GM23248 (cell line): ENCODE measurements at places on chromosomes 6 and 20. TPM values are rescaled to one million over a fixed set of nuclear protein-coding genes. Genes with fewer than 3 reads are reported as not detected.

Gene MCM9
- 3.2 and 7.3 TPM in 2 replicates for total RNA-seq

GRCh38 chr6:144248003-144248402 lies 37.1 kb upstream of the UTRN start:
- H3K4me1 ChIP-seq = peaks cover 37% of the 10 kb centered on the region
- no peaks in the 10 kb centered on the region for H3K36me3 ChIP-seq
- no peaks in the 10 kb centered on the region for H3K27me3 ChIP-seq
- peak; percentile 68 for DNase-seq
- peak overlapping the region; percentile 93 for H3K27ac ChIP-seq

Gene MYCT1
- under 0.01 and 0.11 TPM in 2 replicates for total RNA-seq

DNA sequence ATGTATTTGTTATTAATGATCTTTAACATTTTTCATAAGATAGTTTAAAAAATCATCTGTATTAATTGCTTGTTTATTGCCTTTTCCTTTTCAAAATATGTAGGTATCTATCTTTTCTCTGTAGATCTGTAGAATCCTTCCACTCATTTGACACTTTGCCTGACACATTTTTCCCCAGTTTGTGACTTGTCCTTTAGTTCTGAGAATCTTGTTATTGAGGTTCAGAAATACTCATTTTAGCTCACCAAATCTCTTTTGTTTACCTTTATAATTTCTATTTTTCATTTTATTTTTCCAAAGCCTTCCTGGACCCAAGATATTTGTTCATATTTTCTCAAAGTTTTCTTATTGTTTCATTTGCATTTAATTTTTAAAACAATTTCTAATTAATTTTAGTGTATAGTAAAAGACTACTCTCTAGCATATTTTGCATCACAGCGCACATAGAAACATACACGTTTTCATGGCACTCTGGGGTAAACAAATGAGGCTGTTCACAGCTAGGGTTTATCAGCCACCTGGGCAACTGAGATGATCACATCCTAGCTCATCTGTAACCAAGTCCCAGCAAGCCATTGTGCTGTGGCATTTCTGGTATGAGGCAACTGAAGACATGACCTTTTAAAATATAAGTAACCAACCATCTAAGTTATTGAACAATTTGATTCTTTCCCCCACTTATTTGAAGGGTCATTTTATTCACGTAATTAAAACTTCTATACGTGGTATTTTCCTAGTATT lies 275.7 kb downstream of the ADGB start:
- peaks cover 10% of the 10 kb centered on the region for H3K4me1 ChIP-seq
- no peak for DNase-seq
- no peaks in the 10 kb centered on the region for H3K36me3 ChIP-seq
- H3K27me3 ChIP-seq = no peaks in the 10 kb centered on the region
- H3K27ac ChIP-seq = no peak overlapping the region
- no peak overlapping the region for H3K4me3 ChIP-seq

Gene DACT2
- not detected in 2 replicates for total RNA-seq

DNA sequence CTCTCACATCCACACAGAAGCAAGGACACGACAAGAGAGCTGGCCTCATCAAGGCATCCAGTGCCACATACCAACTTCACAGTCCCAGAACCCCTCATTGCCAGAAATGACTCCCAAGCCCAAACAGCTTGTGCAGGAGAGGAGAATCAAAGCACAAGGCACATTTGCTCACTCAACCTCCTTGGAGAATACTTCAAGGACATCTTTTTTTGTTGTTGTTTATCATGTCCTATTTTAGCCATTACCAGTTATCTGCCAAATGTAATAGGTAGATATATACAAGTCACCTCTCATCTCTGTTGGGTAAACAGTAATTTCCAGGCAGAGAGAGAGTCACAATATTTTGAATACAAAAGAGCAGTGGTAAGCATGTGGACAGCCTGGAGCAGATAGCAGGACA lies 47.8 kb downstream of the RTN4IP1 start:
- 0 out of 2 replicates have a peak, but pooled peaks cover 3% of the 10 kb centered on the region for H3K4me1 ChIP-seq
- H3K27ac ChIP-seq = no peak overlapping the region
- H3K36me3 ChIP-seq = no peaks in the 10 kb centered on the region
- H3K4me3 ChIP-seq = no peak overlapping the region
- no peaks in the 10 kb centered on the region for H3K27me3 ChIP-seq

DNA sequence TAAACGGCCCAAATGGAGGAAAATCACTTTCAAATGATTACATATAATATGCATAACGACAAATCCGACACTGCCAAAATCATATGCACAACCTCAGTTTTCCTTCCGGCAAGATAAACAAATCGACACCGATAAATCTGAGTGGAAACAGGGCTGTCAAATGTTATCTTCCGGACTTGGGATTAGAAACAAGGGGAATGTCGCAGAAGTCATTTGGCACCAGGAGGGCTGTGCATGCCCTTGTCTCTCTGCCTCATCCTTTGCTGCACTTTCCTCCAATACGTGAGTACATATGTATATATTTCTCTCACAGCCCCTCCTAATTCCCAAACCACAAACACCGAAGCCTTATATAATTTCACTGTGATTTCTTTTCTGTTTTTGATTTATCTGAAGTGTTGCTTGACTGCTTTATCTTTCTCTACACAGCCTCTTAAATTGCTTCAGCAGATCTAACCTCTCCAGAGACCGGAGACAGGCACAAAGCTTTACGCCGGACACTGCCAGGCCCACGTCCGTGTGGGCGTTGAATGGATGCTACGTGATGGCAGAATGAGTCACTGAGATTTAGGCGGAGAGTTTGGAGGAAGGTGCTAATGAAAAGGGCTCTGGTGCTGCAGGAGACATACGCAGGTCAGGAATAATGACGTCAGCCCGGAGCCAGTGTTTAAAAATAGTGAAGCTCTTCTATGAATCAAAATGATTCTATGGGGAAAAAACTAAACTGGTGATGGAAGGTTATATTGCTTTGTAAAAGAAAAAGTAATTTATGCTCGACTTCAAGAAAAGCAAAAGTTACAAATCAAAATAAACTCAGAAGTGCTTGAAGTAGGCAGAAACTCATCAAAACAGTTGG lies 21.0 kb upstream of the PRELID3B start:
- no peak overlapping the region for H3K27ac ChIP-seq
- H3K27me3 ChIP-seq = peaks cover 24% of the 10 kb centered on the region; the same call in 1 of the 2 replicates
- H3K36me3 ChIP-seq = no peaks in the 10 kb centered on the region
- no peak overlapping the region for H3K4me3 ChIP-seq
- peak; percentile 40 for DNase-seq
- H3K4me1 ChIP-seq = 0 out of 2 replicates have a peak, but pooled peaks cover 5% of the 10 kb centered on the region

GRCh38 chr20:57724610-57725405 lies 15.0 kb upstream of the PMEPA1 start:
- H3K4me1 ChIP-seq = no peaks in the 10 kb centered on the region
- no peak overlapping the region for H3K27ac ChIP-seq
- H3K27me3 ChIP-seq = peaks cover 24% of the 10 kb centered on the region
- H3K4me3 ChIP-seq = no peak overlapping the region
- no peak for DNase-seq

Gene RBPJL
- not detected in 2 replicates for total RNA-seq

Gene PEX6
- 44.2 and 51.1 TPM in 2 replicates for total RNA-seq

Gene MDC1
- total RNA-seq = 4.9 and 6.6 TPM in 2 replicates

- H3K36me3 ChIP-seq = peaks cover under 1% of the 10 kb centered on the region; the same call in 1 of the 2 replicates
- H3K4me3 ChIP-seq = no peak overlapping the region
- no peaks in the 10 kb centered on the region for H3K27me3 ChIP-seq
- peak; percentile 80 for DNase-seq
Observed at GRCh38 chr20:31569163-31570020, 35.7 kb upstream of the ID1 start.

DNA sequence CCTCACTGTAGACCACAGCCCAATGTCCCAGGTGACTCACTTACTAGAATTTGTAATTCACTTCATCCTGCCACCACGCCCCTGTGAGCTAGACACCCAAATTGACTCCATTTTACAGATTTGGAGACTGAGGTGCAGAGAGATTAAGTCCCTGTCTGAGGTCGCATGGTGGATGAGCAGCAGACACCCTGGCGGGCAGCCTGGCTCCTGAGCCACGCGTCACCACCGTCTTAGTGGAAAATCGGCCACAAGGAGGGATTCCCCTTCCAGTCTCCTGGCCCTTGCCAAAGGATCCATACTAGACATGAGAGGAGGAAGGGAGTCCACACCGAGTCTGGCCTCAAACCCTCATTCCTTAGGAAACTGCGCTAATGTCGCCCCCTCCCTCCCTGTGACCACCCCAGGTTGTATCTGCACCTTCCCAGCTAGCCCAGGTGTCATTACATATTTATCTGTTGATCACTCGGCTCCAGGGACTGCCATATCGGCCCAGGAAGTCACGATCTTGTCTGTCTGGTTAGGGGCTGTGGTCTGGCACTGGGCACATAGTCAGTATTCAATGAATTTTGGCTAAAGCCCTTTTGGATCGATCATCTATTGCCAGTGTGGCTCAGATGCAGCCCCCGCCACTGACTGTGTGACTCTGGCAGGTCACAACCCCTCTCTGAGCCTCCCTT lies 25.7 kb upstream of the PTGIS start:
- H3K36me3 ChIP-seq = no peaks in the 10 kb centered on the region
- peaks cover 51% of the 10 kb centered on the region for H3K4me1 ChIP-seq
- H3K27me3 ChIP-seq = no peaks in the 10 kb centered on the region

- no peaks in the 10 kb centered on the region for H3K27me3 ChIP-seq
- peaks cover 63% of the 10 kb centered on the region for H3K36me3 ChIP-seq
- no peak for DNase-seq
- no peaks in the 10 kb centered on the region for H3K4me1 ChIP-seq
- no peak overlapping the region for H3K4me3 ChIP-seq
Observed at GRCh38 chr6:96532399-96532798, 10.8 kb downstream of the UFL1 start.

Gene CD24
- total RNA-seq = 1.4 and 2.8 TPM in 2 replicates

Gene SHLD1
- total RNA-seq = 1.8 and 2.6 TPM in 2 replicates

GRCh38 chr6:111686249-111686931 lies 80.7 kb upstream of the TRAF3IP2 start:
- peaks cover 39% of the 10 kb centered on the region for H3K36me3 ChIP-seq
- H3K27ac ChIP-seq = no peak overlapping the region
- H3K27me3 ChIP-seq = no peaks in the 10 kb centered on the region
- H3K4me3 ChIP-seq = no peak overlapping the region
- peak; percentile 53 for DNase-seq
- peaks cover 27% of the 10 kb centered on the region for H3K4me1 ChIP-seq

GRCh38 chr6:40695114-40695513 lies 108.0 kb upstream of the LRFN2 start:
- peaks cover 3% of the 10 kb centered on the region; the same call in 1 of the 2 replicates for H3K27me3 ChIP-seq
- H3K4me3 ChIP-seq = no peak overlapping the region
- no peak overlapping the region for H3K27ac ChIP-seq
- H3K36me3 ChIP-seq = no peaks in the 10 kb centered on the region

Gene LY6G6D
- not detected in 2 replicates for total RNA-seq

DNA sequence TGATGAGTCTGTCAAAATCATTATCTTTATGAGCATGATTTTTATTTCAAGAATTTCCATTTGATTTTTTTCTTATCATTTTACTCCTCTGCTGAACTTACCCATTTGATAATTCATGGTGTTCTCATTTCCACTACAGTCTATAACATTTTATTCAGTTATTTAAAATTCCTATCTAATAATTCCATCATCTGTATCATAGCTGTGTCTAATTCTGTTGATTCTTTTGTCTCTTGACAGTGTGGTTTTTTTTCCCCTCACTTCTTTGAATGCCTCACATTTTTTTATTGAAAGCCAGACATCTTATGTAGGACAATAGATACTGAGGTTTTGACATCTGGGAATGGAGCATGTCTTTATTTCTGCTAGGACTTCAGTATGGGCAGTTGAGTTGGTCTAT lies 16.5 kb upstream of the APCDD1L start:
- no peak overlapping the region for H3K4me3 ChIP-seq
- no peaks in the 10 kb centered on the region for H3K4me1 ChIP-seq
- peaks cover 10% of the 10 kb centered on the region; the same call in 1 of the 2 replicates for H3K36me3 ChIP-seq
- no peak for DNase-seq

DNA sequence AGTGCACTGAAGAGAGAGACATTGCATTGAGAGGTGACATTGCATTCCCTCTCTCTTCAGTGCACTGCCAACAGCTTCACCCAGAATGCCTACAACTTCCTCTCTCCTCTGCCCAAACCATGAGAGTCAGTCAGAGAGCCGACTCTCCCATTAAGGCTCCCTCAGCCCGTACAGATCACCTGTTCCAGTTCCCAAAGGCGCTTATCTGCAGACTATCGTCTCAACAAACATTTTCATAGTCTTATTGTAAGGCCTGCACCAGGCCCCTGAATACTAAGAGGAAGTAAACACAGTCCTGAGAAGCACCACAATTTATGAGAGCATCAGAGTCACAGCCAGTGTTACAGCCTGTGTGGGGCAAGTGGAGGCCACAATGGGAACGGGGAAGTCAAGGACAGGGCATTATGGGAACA lies 53.7 kb downstream of the GFOD1 start:
- DNase-seq = no peak
- H3K4me3 ChIP-seq = no peak overlapping the region
- H3K4me1 ChIP-seq = no peaks in the 10 kb centered on the region
- H3K27me3 ChIP-seq = no peaks in the 10 kb centered on the region
- no peak overlapping the region for H3K27ac ChIP-seq
- H3K36me3 ChIP-seq = no peaks in the 10 kb centered on the region

DNA sequence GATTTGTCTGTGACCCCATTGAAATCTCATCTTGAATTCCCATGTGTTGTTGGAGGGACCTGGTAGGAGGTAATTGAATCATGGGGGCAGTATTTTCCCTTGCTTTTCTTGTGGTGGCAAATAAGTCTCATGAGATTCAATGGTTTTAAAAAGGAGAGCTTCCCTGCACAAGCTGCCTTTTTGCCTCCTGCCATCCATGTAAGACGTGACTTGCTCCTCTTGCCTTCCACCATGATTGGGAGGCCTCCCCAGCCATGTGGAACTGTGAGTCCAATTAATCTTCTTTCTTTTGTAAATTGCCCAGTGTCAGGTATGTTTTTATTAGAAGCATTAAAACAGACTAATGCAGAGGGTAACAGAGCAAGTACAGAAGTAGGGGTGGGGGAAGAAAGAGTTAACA lies 1097.0 kb upstream of the ADGRB3 start:
- H3K36me3 ChIP-seq = no peaks in the 10 kb centered on the region
- no peaks in the 10 kb centered on the region for H3K27me3 ChIP-seq
- no peak for DNase-seq

GRCh38 chr20:37354210-37355195 lies 8.6 kb downstream of the SRC start:
- no peak overlapping the region for H3K4me3 ChIP-seq
- no peak overlapping the region for H3K27ac ChIP-seq
- 0 out of 2 replicates have a peak, but pooled peaks cover 4% of the 10 kb centered on the region for H3K36me3 ChIP-seq
- peaks cover 37% of the 10 kb centered on the region for H3K4me1 ChIP-seq
- DNase-seq = no peak

Gene TP53TG5
- total RNA-seq = not detected in 2 replicates

Gene TREML2
- not detected in 2 replicates for total RNA-seq

DNA sequence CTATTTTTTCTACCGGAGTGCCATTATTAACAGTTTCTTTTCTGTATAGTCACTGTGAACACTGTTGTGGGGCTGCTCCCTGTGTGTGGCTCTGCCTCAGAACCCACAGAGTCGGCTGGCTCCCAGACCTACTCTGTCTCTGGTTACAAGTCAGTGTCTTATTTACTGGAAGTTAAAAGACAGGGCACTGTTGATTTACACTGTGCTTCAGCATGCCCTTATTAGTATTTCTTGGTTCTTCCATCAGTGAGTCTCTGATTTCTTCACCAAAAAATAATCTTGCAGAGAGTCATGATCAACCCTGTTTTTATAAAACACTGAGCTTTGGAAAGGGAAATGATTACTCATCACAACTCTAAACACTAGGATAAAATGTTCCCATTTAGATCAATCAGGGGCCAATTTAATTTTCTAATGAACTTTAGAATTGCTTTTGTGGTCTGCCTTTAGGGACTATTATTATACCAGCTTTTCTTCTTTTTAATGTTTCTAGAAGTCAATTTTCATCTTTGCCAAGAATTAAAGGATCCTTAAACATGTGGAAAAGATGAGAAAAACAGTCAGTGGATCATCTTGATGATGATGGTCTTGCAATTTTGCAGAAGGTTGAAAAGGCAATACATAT lies 92.6 kb downstream of the UTRN start:
- H3K27me3 ChIP-seq = no peaks in the 10 kb centered on the region
- peak overlapping the region; percentile 42 for H3K4me3 ChIP-seq
- peak overlapping the region; percentile 83 for H3K27ac ChIP-seq

Gene F13A1
- not detected in 2 replicates for total RNA-seq

Gene DNAH8
- total RNA-seq = not detected in 2 replicates

Gene MCM8
- total RNA-seq = 6.4 and 7.7 TPM in 2 replicates
